ENCODE measurements at places on chromosomes 1 and 21.

GRCh38 chr1:155181371-155182051 is 7.9 kb downstream of the TRIM46 start:
- no peak for DNase-seq

- no peak for DNase-seq
These were observed 627 bp upstream of the DLGAP3 start for GRCh38 chr1:34929853-34930701.

DNA sequence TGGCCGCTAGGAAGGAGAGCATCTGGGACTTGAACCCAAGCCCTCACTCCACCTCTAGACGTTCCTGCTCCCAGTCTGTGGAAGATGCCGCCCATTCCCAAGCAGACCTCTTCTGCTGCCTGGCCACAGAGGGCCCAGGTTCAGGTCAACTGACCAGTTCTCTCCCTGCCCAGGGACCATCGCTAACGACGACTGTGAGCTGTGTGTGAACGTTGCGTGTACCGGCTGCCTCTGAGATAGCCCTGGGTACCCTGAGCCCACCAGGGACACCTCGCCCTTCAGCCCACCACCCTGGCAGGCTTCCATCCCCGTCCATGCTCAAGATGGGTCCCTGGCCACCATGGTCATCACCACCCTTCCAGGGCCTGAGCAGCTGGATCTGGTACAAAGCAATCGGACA is 2.2 kb downstream of the GUCA2B start:
- DNase-seq = no peak

DNA sequence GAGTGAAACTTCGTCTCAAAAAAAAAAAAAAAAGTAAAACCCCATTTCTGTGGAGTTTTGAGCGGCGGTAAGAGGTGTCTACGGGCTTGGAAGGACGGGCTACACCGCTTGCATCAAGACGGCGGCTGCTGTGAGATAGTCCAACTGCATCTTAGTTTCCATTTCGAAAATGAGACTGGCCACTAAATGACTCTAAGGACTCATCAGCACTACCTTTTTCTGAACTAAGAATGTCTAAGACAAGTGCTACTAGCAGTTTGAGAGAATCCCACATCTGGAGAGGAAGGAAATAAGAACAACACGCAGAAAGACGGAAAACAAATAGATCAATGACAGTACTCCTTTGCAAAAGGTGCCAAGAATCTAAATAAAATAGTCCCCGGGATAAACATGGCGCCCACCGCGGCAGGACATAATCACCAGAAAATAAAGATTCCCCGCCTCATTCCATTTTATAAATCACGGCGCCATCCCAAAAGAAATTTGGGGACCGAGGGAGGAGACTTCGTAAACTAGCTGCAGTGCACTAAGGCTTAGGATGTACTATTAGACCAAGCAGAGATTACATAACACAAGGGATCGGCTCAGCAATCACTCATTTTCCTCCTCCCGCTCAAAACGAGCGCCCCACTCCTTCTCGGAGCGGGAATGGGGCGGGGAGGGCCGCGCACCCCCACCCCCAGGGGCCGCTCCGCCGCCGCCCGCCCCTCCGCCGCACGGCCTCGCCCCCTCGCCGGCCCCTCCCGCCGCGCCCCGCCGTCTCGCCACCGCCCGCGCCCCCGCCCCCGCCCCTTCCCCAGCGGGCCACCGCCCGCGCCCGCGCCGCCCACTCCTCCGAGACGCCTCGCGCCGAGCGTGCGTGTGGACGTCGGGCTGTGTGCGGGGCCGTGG is 1.1 kb downstream of the POGZ start:
- peak; percentile 74 for DNase-seq

Measured in left ventricle myocardium inferior (tissue), 1 donor.